ENCODE measurements at places on chromosomes 2 and 18. TPM values are rescaled to one million over a fixed set of nuclear protein-coding genes. Genes with fewer than 3 reads are reported as not detected.

- DNase-seq, result no peak
These were observed 161.6 kb downstream of the RDH14 start for GRCh38 chr2:18398833-18399232.

DNA sequence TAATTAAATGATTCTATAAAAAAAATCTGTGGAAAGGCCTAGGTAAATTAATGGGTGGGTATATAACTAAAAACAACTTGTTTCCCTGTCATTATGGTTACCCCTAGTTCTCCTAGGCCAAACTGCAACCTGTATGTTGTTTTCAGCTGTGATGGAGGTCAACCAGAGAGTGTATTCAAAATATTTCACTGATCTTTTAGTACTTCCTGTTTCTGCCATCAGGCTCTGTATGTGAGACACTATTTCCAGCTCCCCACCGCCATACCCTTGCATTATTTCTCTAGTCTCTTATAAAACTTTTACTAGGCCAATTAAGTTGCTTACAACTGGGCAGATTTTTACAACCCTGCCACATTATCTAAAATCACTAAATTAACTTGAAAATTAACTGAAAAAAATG lies 21.0 kb upstream of the CDKL4 start:
- DNase-seq, result no peak

TLX2 gene
- total RNA-seq, result not detected

DNA sequence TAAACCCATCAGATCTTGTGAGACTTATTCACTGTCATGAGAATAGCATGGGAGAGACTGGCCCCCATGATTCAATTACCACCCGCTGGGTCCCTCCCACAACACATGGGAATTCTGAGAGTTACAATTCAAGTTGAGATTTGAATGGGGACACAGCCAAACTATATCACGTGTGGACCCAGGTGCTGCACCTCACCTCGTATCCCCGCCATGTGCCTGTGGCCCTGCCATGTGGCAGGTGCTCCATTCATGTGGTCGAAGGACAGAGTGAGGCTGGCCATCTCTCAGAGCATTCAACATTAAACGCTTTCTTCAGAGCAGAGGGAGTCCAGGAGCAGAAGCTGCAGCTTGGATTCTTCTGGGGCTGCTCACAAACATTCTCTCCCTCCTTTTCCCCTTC lies 32.3 kb downstream of the MROH2A start:
- no peak for DNase-seq

KCNJ13 gene
- total RNA-seq, result 69.1 TPM

LOXL3 gene
- 13.3 TPM for total RNA-seq

DNA sequence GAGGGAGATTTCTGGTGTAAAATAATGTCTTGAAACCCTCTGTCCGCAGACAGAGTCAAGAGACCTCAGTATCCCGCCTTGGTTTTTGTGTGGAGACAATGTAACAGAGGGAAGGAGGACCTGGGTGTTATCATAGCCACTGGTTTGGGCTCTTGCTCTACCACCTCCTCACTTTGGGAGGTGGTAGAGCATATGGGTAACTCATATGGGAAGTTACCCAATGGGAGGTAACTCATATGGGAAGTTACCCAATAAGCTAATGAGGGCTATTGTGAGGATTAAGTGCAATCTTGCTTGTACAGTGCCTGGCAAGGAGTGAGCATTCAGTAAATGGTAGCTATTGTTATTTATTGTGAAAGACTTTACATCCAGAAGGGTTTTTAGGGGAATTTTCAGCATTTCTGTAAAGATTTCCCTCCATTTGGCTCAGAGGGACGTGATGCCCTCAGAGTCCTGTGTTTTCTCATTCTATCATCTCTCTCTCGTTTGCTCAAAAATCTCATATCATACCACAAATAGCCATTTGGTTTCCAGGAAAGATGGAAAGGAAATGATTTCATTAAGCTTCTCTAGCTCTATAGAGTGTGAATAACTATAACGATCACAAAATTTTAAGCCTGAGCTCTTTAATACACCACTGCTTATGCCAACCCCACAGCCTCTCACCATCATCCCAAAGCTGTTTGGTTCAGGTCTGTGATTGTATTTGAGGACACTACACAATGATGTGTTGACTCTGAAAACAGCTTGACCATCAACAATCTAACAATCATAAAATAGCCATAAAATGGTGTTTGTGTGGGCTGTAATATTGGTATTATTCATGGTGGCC lies 307.7 kb downstream of the STK39 start:
- no peak for DNase-seq

ICOS gene
- 0.10 TPM for total RNA-seq

AGXT gene
- 90.8 TPM for total RNA-seq

- peak; percentile 40 for DNase-seq
These were observed 61.8 kb downstream of the RFTN2 start for GRCh38 chr2:197613509-197613987.

CGREF1 gene
- 0.28 TPM for total RNA-seq

GRCh38 chr2:136116813-136117390 lies 1.0 kb downstream of the CXCR4 start:
- peak; percentile 34 for DNase-seq

DNA sequence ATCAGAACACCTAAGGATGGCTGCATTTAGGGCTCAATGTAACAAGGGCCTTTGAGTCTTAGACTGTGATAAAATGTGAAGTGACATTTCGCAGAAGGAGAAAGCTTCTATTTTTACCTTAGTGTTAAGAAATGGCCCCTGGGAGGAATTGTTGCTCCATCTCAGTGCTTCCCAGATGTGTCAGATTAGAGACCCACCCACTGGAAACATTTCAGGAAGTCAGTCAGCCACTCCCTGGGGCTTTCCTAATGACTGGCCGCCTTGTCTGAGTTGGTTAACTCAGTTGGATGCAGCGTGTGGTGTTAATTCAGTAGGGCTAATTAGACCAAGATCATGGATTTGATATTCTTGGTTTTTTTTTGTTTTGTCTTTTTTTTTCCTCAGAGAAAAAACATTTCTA lies 355.9 kb downstream of the PIK3C3 start:
- DNase-seq, result no peak

DNA sequence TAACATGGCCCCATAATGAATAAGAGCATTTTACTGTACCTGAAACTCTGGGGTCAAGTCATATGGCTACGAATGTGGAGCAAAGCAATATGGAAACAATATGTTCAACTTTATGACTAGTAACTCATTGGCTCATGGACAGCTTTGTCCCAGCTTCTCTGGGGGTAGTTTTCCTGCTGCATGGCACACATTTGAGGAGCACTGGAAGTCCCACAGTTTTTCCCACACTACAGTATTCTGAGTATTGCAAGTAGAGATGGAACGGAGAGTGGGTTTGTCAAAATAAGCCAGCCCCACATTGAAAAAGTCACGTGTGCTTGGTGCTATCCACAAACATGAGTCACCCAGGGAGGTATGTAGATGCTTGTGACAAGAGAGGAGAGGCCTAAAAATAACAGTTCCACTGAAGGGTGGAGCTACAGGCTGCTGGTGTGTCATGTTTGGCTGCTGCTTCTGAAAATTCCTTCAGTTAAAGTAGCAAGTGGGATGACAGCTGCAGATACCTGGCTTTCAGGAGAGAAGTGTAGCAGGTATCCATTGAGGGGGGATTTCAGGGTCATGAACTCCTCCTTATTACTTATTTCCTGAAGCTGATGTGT lies 48.2 kb upstream of the CTAGE1 start:
- DNase-seq, result peak; percentile 83

DNA sequence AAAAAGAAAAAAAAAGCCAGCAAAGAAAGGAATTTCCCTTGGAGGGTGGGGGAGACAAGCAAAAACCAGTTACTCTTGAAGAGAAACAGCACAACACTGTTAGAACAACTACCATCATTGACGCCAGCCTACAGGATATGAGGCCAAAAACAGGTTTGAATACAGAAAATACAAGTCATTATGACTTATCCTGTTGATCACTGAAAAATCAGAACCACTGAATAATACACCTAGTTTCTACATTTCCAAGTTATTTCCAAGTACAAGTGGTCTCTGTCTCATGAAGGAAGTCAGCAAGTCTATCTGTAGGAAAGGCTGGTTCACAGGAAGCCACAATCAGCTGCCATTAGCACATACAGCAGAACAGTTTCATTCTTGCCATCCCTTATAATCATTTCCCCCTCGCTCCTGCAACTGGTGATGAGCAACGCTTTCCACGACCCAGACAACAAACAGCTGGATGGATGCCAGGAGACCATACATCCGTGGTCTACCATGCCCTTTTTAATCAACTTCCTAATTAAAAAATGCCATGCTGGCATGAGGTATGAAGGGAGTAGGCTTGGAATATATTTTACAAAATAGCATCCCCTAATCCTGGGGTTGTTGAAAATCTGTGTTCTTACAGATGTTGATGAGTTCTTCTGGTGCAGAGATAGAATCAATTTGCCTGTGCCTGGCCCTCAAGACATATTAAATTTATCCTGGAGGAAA lies 10.4 kb downstream of the MYT1L start:
- no peak for DNase-seq

DNA sequence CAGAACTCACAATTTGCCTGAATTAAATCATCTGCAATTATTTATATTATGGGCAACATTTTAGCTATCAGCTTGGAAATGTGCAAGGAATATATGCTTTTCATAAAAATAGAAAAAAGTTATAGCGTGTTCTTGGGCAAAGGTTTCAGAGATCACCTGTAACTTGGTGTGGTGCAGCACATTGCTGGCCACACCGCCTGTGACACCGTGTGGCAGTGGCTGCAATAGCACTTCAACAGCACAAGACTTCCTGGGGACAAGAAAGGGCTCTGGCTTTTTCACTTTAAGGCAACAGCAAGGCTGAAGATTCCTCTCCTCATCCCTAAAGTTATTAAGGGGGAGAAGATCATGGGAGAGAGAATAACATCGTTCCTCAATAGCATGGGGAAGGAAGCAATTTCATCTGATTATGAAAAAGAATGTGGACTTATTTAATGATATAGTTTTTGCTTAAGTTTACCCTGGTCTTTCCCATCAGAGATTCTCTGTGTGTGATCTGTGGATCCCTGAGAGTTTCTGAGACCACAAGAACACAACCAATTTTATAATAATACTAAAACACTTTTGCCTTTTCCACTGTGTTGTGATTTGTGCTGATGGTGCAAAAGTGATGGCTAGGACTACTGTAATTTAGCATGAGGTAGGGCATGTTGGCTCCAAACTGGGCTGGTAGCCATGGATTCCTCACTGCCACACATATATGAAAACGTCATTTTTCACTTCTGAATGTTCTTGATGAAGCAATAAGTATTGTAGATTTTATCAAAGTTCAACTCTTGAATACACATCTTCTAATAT lies 15.0 kb upstream of the SERPINB3 start:
- DNase-seq, result peak; percentile 48

DNA sequence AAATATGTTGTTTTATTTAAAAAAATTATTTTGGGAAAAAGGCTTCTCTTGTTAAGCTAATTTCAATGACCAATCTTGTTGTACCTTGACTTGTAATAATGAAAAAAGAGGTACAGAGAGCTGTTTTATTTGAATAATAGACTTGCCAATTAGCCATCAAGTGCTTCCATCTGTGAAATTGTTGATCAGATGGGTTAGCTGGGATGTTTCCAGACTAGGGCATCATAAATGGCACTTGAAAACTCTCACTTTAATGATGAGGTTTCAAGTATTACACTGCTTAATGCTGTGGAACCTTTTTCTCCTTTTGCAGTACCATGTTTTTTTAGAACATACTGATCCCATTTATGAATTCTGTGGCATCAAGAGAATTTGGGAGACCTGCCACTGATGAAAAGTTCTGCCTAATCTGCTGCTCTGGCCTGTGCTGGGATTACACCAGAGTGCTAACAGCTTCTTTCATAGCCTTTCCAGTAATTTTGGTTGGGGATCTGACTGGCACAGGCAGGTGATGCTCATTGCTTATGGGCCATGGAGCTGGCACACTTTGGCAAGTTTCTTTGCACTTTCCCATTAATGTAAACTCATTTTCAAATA lies 24.2 kb downstream of the PSMD14 start:
- no peak for DNase-seq

FSIP2 gene
- total RNA-seq, result 9.4 TPM
